ENCODE measurements at places on chromosomes 6 and 20.

GRCh38 chr6:37680668-37681067, 17.0 kb downstream of the MDGA1 start:
- no peak for DNase-seq

GRCh38 chr6:28658475-28659249, 133.0 kb downstream of the GPX5 start:
- DNase-seq: no peak

- no peak for DNase-seq
These were observed 4.9 kb upstream of the UQCC2 start for GRCh38 chr6:33716379-33716778.

GRCh38 chr6:37175332-37176267, 5.6 kb downstream of the PIM1 start:
- no peak for DNase-seq

DNA sequence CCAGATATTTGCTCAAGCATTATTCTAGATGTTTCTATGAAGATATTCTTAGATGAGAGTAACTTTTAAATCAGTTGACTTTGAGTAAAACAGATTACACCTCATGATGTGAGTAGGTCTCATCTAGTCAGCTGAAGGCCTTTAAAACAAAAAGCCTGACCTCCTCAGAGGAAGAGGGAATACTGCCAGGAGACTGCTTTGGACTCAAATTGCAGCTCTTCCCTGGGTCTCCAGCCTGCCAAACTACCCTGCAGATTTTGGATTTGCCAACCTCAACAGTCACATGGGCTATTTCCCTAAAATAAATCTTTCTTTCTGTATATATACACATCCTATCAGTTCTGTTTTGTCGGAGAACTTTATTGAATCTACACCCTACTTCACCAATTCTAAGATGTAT, 182.5 kb upstream of the TENT5A start:
- DNase-seq: no peak

GRCh38 chr6:38783443-38784228, 68.5 kb downstream of the DNAH8 start:
- no peak for DNase-seq

DNA sequence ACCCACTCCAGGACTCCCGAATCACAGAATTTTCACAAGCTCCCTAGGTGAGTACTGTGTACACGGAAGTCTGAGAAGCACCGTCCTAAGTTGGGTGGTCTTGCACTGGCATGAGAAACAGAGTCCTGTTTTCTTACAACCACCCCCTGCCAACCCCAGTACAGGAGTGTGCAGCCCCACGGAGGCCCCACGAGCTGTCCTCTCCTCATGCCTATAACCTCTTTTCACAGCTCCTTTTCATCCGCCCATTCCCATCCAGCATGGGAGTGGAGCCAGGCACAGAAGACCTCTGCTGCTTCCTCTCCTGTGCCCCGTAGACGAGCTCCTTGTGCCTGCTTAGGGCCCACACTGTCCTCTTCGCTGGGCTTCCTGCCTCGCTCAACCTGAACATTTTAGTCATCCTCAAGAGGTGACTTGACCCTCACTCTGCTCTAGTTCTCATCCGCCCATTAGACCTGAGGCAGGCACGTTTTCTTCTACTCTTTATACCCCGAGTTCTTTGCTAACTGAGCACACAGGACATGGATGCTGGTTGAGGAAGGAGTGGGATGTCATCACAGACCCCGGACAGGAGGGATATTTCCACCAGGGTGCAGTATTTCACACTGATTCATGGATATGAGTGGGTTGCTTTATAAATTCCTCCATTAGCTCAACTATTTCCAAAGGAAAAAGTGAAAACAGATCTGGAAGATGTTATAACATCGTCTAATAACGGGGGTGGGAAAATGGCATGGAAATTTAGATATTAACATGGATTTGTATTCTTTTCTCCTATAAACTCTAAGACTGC, 160.5 kb downstream of the TTLL2 start:
- DNase-seq: no peak

DNA sequence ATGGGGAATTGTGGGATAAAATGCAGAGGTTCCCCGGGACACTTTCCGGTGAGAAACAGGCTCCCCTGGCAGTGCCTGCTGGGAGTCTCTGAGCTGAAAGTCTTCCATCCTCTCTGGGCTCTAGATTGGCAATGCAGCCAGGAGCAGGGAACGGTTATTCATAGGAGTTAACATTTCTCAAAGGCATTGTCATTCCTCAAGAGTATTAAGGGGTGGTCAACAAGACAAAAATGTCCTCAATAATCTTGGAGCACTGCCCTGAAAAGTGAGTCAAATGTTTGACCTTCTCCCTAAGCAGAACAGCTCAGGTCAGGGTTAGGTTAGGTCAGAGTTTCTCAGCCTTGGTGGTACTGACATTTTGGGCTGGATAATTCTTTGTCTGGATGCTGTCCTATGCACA, 13.2 kb downstream of the BPIFB1 start:
- DNase-seq: no peak

GRCh38 chr20:20199361-20200160, 147.2 kb downstream of the CFAP61 start:
- DNase-seq: no peak

GRCh38 chr6:133632206-133632605, 256.7 kb upstream of the TCF21 start:
- DNase-seq: no peak

GRCh38 chr6:71171497-71172070, 117.0 kb upstream of the OGFRL1 start:
- DNase-seq: no peak

- DNase-seq: no peak
These were observed 335.3 kb upstream of the NT5E start for GRCh38 chr6:85114581-85114935.

GRCh38 chr6:30175765-30176164, 12.4 kb downstream of the TRIM15 start:
- no peak for DNase-seq

- DNase-seq: no peak
These were observed 61.8 kb downstream of the BTBD3 start for GRCh38 chr20:11979306-11979990.

DNA sequence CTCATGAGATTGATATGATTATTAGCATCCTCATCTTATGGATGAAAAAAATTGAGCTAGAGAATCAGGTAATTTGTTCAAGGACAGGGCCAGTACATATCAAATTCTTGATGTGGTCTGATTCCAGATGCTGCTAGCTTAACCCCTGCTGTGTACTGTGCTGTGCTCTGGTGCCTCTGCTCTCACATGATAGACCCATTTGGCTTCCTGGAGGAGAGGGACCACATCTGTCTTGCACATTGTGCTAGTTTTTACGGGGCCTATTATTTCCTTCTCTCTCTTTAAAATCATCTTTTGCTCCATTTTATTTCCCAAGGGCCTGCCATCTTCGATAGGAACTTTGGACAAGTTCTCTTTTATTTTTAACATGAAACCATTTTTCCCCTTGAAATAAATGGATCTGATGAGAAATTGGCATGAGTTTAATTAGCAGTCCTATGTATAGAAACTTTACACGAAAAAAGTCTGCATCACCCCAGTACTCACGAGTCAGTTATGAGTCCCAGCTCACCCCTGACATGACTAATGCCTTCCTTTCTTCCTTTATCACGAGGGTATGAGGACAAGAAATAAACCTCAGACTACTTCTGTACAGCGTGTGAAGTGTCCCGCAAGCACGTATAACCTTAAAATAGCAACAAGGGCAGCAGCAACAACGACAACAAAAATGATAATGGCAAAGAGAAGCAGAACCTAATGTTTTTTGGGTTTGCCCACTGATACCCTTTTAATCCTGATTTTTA, 26.5 kb downstream of the CD109 start:
- DNase-seq: no peak

DNA sequence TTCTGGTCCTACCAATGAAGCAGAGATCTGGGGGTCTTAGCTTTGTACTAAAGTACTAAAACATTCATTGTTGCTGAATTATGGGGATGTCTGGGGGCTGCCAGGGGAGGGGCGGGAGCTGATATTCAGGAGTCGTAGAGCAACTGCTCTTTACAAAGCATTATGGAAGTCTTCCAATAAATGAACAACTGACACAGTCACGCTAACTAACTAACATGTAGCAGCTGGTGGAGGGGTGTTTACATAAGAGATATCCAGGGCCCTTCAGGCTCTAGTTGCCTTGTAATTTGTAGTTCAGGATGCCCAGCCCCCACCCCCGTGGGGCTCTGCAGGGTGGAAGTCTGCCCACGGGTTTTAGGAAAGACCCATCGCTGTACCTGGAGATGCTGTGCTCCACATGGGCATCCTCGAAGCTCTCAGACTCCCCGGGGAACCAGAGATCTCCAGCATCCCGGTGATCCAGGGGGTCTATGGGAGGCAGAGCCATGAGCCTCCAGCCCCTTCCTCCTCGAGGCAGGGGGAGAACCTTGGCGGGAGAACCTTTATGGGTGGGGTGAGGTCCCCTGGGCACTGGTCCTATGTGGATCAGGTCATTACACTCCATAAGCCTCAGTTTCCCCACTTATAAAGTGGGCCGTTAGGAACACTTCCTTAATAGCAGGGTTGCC, 3.4 kb downstream of the TREM2 start:
- no peak for DNase-seq

DNA sequence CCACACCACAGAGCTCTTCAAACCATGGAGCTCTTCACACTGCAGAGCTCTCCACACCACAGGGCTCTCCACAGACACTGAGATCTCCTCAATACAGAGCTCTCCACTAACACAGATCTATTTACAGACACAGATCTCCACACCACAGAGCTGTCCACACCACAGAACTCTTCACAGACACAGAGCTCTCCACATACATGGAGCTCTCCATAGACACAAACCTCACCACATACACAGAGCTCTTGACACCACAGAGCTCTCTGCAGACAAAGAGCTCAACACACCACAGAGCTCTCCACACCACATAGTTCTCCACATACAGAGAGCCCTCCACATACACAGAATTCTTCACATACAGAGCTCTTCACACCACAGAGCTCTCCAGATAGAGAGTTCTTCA, 53.0 kb downstream of the ERMARD start:
- no peak for DNase-seq

DNA sequence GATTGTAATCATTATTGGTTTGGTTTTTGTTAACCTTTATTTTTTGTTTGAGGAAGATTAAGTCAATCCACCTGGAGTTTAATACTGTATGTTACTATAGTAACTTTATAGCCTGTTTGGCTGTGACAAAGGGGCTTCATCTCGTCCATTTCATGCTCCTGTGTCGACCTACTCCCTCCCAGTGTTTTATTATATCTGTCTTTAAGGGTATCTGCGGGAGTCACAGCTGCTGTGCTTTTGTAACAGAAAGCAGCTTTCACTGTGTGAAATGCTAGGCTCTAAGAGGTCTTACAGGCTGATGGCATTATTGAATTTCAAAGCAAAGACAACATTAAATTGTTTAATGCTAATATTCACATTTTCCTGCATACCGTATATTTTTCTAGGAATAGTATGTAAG, 698.0 kb upstream of the POU3F2 start:
- no peak for DNase-seq

- DNase-seq: no peak
These were observed 219.5 kb downstream of the BTBD9 start for GRCh38 chr6:38420207-38420606.

GRCh38 chr20:62430311-62430853, 3.0 kb upstream of the RBBP8NL start:
- DNase-seq: no peak

- no peak for DNase-seq
These were observed 11.3 kb downstream of the IL17F start for GRCh38 chr6:52233005-52233404.

GRCh38 chr6:88780714-88781389, 182.6 kb downstream of the RNGTT start:
- peak; percentile 16 for DNase-seq

- DNase-seq: no peak
These were observed 64.5 kb upstream of the SNX9 start for GRCh38 chr6:157758516-157759023.

- no peak for DNase-seq
These were observed 169.5 kb downstream of the VEGFA start for GRCh38 chr6:43939281-43940070.

DNA sequence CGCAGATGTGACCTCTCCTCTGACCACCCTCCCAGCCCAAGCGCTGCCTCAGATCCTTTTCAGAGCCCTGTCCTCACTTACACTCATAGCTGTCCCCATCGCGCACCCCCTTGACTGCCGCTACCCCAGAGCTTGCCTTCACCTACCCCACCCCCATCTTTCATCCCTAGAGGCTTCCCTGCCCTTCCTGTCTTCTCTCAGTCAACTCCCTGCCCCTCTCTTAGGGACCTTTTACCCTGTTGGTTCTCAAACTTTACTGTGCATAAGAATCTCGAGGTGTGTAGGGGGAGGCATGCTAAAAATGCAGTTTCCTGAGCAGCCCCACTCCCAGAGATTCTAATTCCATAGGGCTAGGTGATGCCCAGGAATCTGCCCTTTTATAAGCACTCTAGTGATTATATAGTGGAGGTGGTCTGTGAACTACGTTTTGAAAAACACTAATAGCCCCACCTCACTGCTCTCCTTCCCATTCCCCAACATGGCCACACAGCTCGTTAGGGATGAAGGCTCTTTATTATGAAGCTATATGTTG, 725 bp downstream of the TM9SF4 start:
- no peak for DNase-seq

GRCh38 chr6:144439016-144439415, 153.9 kb downstream of the UTRN start:
- no peak for DNase-seq

- no peak for DNase-seq
These were observed 48.7 kb downstream of the NUDT3 start for GRCh38 chr6:34343806-34344205.

GRCh38 chr20:34185766-34186620, 55.2 kb upstream of the ASIP start:
- no peak for DNase-seq

- DNase-seq: no peak
These were observed 70.5 kb upstream of the FAM184A start for GRCh38 chr6:119148825-119149525.

DNA sequence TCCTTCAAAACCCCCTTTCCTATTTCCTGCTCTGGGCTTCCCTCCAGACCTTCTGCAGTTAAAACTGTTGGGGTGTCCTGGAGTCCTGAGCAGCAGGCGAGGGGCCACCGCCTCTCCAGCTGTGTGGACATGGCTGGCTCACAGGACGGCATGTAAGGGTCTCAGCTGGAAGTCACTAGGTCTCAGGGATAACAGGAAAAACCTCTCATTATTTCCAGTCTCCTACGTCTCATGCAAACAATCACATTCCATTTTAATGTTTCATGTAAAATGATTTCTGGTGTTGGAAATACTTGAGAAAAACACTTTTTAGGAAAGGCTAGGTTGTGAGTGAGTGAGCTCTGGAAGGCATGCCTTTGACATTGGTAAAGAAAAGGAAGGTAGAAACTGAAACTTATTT, 158.7 kb downstream of the SCML4 start:
- DNase-seq: no peak

- no peak for DNase-seq
These were observed 293.9 kb upstream of the FOXQ1 start for GRCh38 chr6:1018041-1018440.

GRCh38 chr20:34704177-34705007, at the start of gene TP53INP2:
TSS of gene TP53INP2 (plus strand) at chr20:34704344. CDS start at chr20:34708740, 4,396 bp downstream.
- DNase-seq: peak; percentile 63

GRCh38 chr20:57678340-57678739, 31.5 kb downstream of the PMEPA1 start:
- DNase-seq: no peak

Measured in stimulated activated CD4-positive, alpha-beta T cell treated with anti-CD3 and anti-CD28 coated beads, TNF-alpha, amount 100 ng/mL, for 48 hours (primary cell).